Activated CD4-positive, alpha-beta memory T cell treated with anti-CD3 and anti-CD28 coated beads for 36 hours (primary cell): ENCODE measurements at places on chromosomes 2 and 18. TPM values are rescaled to one million over a fixed set of nuclear protein-coding genes. Genes with fewer than 3 reads are reported as not detected.

DNA sequence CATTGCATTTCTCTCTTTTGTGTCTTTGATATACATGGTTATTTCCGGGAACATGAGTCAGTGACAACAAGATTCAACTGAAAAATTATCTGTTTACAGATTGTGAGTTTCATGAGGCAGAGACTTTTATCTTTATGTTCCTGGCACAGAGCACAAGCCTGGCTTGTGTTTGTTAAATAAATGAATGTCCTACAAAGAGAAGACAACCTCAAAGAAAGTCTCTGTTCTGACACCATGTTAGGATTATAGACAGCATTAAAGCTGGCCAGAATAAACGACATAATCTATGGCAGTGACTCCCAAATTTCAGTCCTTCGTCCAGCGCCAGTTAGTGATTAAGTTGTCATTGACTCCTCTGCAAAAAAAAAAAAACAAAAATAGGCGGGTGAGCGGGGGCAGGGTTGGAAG lies 97.4 kb upstream of the DNAJC10 start:
- DNase-seq = no peak

SAG gene
- total RNA-seq = 0.27 TPM

DSG4 gene
- not detected for total RNA-seq

GRCh38 chr2:9774266-9774665 lies 69.0 kb upstream of the TAF1B start:
- DNase-seq = no peak

NYAP2 gene
- total RNA-seq = not detected

ADAM23 gene
- total RNA-seq = 1.8 TPM

TXNDC2 gene
- total RNA-seq = not detected

GRCh38 chr2:135218426-135218825 lies 166.3 kb downstream of the RAB3GAP1 start:
- no peak for DNase-seq

ABCB11 gene
- total RNA-seq = not detected

CSRNP3 gene
- not detected for total RNA-seq

DNA sequence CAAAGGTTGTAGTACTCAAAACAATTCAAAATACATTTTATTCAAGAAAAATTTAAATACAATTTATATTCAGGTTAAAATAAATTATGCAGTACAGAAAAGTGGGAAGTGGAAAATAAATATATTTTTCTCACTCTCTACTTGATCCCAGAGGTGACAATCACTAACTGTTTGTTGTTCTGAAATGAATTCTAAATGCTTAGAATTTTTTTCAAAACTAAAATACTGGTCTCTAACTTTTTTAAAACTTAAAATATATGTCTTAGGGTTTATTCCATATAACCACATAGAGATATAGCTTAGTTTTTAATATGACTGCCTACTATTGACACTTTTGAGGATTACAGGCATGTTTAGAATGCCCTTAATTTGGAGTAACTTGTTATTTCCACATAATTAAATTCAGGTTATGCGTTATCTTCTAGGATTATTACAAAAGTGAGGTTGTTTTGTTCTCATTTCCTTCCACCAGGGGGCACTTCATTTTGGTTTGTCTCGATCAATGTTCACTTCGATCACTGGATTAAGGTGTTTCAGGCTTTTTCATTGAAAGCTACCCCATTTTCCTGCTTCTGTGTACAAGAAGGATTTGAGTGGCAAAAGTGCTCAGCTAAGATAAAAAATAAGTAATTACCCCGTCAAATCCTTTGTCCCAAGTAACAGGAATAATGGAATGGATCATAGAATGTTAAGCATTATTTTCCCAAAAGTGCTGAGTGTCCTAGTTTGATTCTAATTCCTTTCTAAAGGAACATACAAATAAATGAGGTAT lies 27.1 kb upstream of the TFPI start:
- DNase-seq = no peak

DNA sequence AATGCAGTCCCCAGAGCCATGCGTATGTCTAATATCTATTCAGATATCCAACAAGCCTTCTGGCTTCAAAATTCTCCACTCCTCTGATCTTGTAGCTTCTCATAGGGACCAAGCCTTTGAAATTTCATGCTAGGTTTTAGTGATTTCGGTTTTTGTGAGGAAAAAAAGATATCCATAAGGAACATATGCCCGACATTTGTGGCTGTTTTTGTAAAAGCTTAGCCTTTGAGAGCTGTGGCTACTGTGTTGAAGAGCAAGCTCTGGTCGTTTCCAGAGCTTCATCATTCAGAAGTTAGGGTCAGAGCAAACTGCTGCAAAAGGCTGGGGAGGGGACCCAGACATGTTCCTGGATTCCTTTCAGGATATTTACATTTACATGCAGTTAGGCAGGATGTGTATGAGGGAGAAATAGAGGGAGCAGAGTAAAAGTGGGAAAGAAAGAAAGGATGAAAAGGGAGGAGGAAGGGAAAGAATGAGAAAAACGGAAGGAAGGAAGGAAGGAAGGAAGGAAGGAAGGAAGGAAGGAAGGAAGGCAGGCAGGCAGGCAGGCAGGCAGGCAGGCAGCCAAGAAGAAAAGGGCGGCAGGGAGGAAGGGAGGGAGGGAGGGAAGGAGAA lies 70.2 kb downstream of the NCKAP5 start:
- DNase-seq = no peak

DNA sequence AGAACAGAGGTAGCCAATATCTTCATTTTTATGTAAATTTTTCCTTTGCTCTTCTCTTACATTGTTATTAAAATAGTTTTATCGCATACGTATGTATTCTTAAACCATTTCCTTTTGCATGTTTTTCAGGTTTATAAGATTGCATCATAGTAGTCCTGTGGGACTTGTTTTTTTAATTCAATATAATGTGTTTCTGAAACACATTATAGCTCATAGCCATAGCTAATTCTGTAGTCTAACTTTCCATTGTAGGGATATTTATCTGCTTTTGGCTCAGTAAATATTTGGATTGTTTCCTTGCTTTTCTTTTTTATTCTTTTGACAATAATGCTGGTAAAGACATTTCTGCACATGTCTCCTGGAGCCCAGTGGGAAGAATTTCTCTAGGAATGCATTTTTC lies 484.3 kb downstream of the PTPRM start:
- DNase-seq = no peak

FOXD4L1 gene
- total RNA-seq = not detected

GRCh38 chr18:36593001-36593400 lies 235.8 kb downstream of the TPGS2 start:
- DNase-seq = no peak

DNA sequence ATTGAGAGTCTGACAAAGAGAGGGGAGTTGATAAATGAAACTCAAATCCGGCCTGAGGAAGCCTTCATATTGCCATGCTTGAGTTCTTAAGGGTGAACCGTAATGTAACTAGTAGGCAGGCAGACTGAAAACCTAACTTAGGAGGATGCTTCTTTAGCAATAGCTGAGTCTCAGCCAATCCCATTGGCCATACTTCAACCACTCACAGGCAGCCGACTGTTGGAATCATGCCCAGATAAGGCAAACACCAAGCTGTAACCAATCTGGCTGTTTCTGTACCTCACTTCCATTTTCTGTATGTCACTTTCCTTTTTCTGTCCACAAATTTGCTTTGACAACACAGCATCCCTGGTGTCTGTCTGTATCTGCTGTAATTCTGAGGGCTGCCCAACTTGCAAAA lies 39.5 kb downstream of the TPRKB start:
- no peak for DNase-seq
